ENCODE measurements at places on chromosomes 2 and 18.

DNA sequence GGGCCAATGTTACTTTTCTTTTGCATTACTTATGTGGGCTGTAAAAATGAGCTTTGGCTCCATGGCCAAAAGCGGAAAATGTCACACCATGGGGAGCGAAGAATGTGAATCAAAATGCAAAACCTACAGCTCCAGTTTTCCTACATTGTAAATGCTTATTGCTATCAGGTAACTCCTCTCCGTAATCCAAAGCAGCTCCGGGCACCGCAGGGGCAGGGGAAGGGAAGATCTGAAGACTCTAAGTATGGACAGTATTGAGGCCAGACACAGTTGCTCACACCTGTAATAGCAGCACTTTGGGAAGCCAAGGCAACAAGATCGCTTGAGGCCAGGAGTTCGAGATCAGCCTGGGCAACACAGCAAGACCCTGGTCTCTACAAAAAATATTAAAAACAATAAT is 7.1 kb upstream of the AGFG1 start:
- no peak for DNase-seq

DNA sequence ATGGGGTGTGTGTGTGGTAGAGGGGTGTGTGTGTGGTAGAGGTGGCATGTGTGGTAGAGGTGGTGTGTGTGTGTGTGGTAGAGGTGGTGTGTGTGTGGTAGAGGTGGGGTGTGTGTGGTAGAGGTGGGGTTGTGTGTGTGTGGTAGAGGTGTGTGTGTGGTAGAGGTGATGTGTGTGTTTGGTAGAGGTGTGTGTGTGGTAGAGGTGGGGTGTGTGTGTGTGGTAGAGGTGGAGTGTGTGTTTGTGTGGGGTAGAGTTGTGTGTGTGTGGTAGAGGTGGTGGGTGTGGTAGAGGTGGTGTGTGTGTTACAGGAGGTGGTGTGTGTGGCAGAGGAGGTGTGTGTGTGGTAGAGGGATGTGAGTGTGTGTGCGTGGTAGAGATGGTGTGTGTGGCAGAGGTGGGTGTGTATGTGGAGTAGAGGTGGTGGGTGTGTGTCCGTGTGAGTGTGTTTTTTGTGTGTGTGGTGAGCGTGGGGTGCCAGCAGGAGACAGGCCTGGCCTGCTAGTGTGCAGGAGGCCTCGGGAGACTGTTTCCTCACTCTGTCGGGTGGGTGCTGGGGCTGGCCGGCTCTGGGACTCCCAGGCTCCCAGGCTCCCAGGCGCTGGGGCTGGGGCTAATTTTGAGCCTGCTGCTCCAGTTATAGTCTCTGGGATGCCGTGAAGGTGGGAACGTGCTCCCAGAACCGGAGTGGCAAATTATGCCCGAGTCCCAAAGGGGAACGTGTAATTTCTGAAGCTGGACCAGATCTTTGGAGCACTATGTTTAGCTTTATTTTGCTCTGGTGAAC is 165.2 kb downstream of the DYSF start:
- no peak for DNase-seq

GRCh38 chr2:88126772-88127637 is 857 bp downstream of the FABP1 start:
- no peak for DNase-seq

DNA sequence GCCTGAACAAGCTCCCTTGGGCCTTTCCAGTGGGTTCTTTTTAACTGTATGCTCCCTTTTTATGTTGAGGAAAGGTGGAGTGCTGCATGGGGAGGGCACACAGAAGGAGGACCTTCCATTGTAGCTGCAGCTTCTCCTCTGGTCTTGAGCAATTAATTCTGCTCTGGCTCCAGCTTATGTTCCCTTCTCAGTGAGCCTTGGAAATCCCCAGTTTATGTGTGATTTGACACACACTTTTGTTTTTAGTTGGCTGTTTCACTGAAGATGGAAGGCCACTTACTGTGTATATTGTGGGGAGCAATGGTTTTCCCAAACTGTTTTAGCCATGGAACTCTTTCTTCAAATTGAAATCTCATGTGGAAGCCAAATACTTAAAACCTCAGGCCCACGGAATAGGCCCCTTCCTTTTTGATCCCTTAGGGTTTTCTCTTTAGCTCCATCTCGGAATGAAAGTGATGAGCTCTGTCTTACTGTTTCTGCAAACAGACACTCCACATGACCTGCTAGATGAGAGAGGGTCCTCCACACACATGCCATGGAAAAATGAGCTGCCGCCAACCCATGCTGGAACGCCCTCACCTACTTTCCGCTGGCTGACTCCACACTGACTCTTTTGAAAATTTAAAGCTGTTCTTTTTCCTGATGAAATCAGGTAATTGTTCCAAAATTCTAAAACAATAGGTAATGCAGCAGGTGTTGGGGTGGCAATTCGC is 280.9 kb upstream of the SIX2 start:
- DNase-seq: no peak

GRCh38 chr2:178764097-178764496 is 43.1 kb downstream of the TTN start:
- DNase-seq: no peak

GRCh38 chr2:98804736-98805135 is 73.8 kb upstream of the MGAT4A start:
- no peak for DNase-seq

GRCh38 chr18:24016643-24017042 is 2.1 kb downstream of the TTC39C start:
- DNase-seq: no peak

DNA sequence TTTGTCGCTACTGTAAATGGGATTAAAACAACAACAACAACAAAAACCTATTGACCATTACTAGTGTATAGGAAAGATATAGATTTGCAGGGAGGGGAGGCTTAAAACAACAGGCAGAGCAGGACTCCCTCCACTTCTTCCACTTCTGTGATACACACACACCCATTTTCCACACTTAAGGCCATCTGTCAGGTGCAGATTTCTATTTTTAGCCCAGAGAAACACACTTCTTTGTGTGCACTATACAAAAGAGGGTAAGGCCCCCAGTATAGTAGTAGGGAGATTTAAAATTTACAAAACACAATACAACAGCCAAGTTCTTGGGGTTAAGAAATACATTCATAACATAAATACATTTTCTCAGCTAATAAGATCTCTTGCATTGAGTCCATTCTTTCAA is 22.4 kb downstream of the PTPN2 start:
- DNase-seq: no peak

DNA sequence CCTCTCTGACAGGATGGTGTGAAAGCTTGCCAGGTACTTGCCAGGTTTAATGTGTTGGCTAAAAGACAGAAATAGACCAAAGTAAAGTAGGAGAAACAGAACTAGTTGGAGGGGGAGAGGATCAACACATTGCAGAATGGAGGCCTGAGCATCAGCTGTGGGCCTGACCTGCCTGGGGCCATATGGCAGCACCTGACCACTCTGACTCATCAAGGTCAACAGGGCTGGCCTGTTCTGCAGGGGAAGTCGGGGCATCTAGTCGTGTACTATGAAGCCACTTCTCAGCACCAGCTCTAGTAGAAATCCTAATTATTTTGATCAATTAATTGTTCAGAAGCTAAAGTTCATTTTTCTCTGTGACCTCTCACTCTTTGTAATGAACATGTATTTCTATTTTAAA is 35.8 kb upstream of the NOSTRIN start:
- no peak for DNase-seq

DNA sequence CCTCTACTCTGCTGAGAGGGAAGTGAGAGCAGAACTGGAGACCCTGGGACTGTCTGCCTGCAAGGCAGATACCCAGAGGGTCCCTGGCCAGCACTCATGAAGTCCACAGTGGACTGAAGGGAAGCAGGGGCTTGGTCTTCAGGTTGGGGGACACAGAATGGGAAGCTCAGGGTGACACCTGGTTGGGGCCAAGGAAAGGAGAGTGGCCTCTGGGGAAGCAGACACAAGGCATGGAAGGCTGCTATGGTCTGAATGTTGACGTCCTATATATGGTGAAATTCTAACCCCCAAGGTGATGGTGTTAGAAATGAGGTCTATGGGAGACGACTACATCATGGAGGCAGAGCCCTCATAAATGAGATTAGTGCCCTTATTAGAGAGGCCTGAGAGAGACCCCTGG is 69.3 kb downstream of the MRO start:
- no peak for DNase-seq

DNA sequence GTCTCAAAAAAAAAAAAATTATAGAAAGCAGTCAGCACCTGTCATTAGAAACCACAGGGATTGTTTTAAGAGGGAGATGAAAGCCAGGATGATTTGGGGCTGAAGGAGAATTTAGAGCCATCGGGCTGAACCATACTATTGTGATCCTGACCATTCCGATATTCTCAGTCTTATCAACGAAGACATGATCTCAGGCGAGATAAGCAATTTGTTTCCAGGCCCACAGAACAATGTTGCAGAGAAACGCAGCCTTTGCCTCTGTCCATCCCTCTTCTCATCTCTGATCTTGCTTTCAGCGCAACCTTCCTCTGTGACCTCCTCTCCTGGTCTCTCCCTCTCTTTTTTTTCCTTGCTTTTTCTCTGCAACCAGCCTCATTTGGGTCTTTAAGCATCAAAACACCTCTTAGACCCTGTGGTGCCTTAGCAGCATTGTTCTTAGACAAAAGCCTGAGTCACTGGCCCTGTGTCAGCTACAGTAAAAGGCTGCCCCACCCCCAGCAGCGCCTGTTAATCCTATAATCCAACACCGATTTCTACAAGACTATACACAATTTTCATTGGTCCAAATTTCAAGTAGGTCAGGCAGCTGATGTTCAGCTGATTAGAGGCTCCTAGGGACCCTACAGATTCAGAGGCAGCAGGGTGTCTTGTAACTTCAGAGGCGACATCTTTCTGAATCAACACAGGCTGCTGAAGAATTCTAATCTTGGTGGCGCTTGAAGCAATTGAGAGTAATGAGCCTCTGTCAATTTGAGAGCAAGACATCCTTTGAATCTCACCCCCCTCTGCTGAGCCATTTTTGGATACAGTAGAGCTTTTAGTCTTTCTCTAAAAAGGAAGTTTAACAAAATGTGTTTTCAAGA is 206.0 kb downstream of the NCK2 start:
- DNase-seq: no peak

DNA sequence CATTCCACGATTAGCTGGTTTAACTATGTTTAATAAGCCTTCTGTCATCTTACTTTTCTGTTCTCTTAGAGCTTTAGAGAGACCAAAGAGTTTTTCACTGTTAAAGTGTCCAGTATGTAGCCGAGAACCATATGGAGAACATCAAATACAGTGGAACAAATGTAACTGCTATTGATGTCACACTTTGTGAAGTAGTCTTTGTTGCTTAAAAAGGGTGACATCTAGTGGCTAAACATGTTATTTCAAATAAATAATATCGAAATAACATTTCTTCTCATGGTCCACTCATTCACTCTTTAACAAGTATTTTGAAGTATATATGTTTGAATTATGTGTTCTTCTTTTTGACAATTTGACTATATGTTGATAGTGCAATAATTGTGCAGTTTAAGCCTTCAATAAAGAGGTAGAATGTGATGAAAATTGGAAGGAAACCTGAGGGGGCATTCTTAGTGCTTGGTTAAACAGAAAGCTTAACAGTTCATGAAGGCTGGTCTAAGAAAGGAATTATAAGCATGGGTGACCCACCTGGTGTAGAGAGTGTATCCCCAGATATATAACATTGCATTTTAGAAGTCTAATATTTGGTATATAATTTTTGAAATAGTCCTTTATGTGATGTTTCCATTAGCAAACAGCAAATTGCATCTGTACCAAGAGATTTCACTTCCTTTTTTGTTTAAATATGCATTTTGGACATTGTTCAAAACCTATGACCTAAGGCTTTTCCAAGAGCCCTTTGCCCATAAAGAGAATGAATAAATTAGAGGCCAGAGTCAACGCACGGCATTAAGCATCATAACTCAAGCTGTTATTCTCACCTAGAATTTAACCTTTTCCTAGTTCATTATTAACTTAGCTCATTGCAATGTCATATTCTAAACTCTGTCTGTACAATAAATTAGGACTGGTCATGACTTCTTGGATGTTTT is 112.1 kb downstream of the KYNU start:
- no peak for DNase-seq

GRCh38 chr2:72883356-72883962 is 3.7 kb upstream of the SPR start:
- DNase-seq: no peak

- DNase-seq: no peak
Observed at GRCh38 chr2:20229322-20230113, 4.6 kb upstream of the SDC1 start.

- DNase-seq: no peak
Observed at GRCh38 chr18:76476665-76477561, 18.1 kb downstream of the ZNF516 start.

- DNase-seq: no peak
Observed at GRCh38 chr2:231397928-231398294, 2.4 kb downstream of the B3GNT7 start.

DNA sequence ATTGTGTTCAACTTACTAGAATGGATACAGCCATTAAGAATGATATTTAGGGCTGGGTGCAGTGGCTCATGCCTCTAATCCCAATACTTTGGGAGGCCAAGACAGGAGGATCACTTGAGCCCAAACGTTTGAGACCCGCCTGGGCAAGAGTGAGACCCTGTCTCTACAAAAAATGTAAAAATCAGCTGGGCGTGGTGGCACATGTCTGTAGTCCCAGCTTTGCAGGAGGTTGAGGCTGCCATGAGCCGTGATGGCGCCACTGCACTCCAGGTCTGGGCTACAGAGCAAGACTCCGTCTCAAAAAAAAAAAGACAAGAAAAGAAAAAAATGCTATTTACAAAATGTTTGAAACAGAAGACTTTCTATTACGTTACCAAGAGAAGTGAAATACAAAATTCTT is 30.0 kb downstream of the REEP1 start:
- DNase-seq: no peak

DNA sequence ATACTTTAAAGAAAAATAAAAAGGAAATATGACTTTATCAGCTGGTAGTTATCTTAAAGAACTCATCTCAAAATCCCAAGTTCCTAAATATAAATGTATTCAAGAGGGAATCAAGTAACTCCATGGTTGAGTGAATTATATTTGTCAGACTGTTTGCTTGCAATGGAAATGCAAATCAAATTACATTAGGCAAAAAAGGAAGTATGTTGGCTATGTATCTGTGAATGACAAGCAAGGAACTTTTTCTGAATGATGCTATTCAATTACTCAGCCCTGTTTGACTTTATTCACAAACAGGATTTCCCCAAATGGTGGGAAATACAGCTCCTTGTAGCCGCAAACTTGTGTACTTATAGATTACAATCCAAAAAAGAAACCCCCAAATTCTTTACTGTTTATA is 309.1 kb downstream of the ARL6IP6 start:
- no peak for DNase-seq

Measured in H54 (cell line).